ENCODE measurements at places on chromosomes 7 and 10. TPM values are rescaled to one million over a fixed set of nuclear protein-coding genes. Genes with fewer than 3 reads are reported as not detected.

DNA sequence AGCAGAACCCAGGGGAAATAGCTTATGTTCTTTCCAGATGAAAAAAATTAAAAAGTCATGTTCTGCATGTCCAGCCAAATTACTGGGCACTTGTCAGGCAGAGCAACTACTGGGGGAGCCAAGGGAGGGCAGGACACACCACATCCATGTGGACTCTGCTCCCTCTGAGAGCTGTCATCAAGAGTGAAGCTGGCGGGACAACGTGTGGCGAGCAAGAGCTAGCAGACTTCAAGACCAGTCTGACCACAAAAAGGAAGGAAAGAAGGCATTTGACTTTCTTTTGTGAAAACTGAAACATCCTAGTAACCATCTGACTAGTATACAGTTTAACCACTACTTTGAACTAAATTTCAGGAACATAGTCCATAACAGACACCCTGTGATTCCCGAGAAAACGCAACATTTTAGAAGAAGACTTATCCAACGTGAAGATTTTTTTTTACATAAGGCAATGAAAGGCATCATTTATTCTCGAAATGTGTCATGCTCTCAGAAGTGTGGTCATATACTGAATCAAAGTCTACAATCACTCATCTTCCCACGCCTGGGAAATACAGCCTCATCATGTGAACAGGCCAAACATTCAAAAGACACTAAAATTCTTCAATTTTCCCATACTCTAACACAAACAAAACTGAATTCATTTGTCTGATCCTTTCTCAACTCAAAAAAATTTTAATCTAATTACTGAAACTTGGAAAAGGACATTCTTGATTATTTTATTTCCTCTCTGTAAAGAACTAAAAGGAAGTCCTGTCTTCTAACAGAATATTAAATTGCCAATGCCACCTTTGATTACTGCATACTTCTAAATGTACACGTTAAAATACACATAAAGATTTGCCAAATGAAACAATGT lies 15.5 kb downstream of the CYTH3 start:
- DNase-seq, result peak; percentile 79

GRCh38 chr10:27759483-27760272 lies 14.1 kb upstream of the MKX start:
- DNase-seq, result no peak

GRCh38 chr7:12519682-12520009 lies 50.9 kb upstream of the SCIN start:
- DNase-seq, result no peak

GIMAP2 gene
- 8.3 TPM for total RNA-seq

- DNase-seq, result no peak
These were observed 164.6 kb downstream of the SND1 start for GRCh38 chr7:127816354-127817190.

DNA sequence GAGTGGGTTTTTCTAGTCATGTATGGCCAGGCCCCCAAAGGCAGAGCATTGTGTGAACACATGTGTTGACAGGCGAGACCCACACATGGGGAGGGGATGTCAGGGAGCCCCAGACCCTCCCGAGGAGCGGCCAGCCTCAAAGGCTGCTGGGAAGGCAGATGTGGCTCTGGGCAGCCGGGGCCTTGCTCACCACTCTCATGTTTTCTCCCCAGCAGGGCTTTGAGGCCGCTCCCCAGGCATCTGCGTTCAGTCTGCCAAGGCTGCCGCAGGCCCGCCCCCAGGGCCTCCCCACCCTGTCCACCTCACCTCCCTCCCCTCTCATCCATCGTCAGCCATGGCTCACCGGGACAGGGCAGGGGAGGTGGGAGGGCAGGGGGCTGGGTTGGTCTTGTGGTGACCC lies 16.6 kb upstream of the VSIR start:
- DNase-seq, result peak; percentile 10

GRCh38 chr7:133582766-133583523 lies 330.1 kb downstream of the EXOC4 start:
- DNase-seq, result no peak

ADRA2A gene
- 0.41 TPM for total RNA-seq

- DNase-seq, result peak; percentile 79
These were observed 203.3 kb upstream of the ZMIZ1 start for GRCh38 chr10:78865538-78865875.

DNA sequence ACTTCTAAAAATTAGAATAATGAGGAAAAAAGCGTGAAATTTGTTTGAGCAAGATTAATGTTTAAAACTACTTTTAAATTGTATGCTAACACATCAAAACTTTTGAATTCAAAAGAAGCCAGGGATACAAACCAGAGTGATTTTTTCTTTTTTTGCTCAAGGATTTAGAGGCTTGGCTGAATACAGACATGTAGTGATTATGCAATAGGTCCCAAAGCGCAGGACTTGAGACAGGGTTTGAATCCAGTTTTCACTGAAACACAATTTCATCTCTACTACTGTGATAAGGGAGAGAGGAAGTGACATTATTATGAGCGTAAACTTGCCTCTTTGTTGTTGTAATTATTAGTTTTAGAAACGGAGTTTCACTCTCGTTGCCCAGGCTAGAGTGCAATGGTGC lies 207.3 kb downstream of the ZNF33B start:
- no peak for DNase-seq

CPA5 gene
- total RNA-seq, result not detected

- DNase-seq, result no peak
These were observed 31.3 kb upstream of the RNF32 start for GRCh38 chr7:156609010-156609877.

DNA sequence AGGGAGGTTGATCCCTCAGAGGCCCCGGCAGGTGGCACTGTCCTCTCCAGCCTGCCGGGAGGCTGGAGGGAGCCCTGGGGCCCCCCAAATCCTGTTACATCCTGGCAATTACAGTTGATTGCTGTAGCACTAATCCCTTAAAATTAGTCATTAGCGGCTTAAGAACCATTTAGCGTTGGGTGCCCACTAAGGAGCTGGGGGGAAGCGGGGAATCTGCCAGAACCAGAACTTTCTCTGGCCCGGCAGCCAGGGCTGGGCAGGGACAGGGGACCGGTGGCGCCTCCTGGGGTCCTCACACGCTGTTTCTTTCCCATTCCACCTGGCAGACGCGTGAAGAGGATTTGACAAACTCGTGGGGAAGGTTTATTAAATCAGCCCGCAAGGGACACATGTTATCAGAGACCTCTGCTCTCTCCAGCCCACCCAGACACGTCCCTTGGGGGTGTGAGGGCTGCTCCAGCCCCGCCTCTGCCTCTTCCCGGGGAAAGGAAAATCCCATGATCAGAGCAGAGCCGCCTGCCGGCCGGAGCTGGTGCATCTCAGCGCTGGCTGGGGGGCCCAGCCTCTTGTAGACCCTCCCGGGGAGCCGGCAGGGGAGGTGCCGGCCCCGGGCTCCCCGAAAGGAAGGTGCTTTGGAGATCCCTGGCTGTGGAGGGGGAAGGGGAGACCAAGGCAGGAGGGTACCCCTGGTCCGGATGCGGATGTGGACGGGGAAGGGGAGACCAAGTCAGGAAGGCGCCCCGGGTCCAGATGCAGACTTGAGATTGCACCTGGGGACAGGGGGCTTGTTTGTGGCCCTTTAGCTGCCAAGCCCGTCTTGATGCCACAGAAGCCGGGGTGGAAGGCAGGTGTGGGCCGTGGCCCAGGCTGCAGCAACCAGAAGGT lies 142.7 kb downstream of the ELFN1 start:
- no peak for DNase-seq

GRCh38 chr10:90723416-90724068 lies 134.3 kb downstream of the HTR7 start:
- no peak for DNase-seq

DNA sequence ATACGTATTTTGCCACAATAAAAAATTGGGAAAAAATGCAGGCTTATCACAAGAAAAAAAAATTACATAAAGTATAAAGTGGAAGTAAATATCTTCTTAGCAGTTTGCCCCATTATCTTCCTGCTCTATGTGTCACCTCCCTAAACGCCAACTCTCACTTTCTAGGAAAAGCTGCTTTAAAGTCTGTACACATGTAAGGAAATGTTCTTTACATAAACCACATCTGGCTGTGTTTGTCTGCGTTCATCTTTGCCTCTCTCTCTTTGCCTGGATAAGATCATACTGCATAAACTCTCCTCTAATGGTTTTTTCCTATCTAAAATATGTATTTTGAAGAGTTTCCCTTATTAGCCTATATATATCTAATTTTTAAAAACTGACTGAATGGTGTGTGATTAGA lies 23.0 kb upstream of the UMAD1 start:
- DNase-seq, result no peak

- no peak for DNase-seq
These were observed 6.9 kb downstream of the KMT2E start for GRCh38 chr7:105020926-105021325.

DNA sequence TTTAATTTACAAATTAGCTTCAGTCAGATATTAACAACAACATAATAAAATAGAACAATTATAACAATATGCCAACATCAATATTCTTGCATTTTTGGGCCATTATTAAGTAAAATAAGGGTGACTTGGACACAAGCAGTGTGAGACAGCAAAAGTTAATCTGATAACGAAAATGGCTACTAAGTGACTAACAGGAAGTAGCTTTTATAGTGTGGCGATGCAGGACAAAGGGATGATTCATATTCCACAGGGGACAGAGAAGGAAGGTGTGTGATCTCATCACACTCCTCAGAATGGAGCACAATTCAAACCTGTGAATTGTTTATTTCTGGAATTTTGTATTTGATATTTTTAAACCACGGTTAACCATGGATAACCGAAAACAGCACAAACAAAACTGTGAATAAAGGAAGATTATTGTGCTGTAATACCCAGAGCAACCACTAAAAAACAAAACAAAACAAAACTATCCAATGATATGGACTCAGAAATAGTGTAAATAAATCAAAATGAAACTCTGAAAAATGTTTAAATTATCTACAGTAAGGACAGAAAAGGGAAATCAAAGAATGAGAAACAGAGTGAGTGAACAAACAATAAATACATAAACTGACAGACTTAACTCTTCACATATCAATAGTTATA lies 66.9 kb upstream of the TFEC start:
- DNase-seq, result no peak

GRCh38 chr7:70775570-70776156 lies 356.3 kb upstream of the GALNT17 start:
- DNase-seq, result no peak

- no peak for DNase-seq
These were observed 38.3 kb downstream of the WBP1L start for GRCh38 chr10:102781921-102782557.

DNA sequence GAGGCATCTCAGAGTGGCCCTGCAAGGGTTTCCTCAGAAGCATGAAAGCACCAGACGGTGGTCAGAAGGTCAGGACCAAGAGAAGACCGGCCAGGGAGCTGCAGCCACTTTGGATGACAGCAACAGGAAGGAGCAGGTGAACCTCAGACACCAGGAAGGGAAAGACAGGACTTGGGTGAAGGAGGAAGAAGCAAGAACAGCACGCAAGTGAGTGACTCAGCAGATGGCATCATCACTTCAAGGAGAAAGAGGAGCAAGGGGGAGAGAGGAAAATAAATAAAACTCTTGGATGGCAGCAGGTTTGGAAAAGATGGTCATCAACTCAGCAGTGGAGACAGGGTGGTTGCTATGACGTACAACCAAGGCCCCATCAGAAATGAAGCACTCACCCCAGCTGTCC lies 31.6 kb downstream of the NCAPG2 start:
- no peak for DNase-seq

CFAP69 gene
- total RNA-seq, result 3.6 TPM

DNA sequence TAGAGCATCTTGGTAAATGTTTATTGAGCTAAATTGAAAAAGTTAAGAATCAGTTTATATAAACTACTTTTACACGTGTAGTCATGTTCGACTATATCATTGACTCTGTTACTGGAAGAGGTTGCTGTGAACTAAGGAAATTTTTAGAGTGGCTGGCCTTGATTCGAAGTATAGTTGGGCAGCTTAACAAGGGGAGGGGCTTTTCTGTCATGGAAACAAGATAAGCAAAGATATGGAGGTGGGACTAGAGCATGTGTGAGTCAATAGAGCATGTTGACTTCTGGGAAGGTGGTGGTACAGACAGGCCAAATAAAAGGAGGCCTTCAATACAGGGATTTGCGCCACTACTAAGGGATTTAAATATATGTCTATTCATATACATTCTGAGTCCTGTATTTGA lies 7.6 kb downstream of the ATP5F1C start:
- no peak for DNase-seq

DNA sequence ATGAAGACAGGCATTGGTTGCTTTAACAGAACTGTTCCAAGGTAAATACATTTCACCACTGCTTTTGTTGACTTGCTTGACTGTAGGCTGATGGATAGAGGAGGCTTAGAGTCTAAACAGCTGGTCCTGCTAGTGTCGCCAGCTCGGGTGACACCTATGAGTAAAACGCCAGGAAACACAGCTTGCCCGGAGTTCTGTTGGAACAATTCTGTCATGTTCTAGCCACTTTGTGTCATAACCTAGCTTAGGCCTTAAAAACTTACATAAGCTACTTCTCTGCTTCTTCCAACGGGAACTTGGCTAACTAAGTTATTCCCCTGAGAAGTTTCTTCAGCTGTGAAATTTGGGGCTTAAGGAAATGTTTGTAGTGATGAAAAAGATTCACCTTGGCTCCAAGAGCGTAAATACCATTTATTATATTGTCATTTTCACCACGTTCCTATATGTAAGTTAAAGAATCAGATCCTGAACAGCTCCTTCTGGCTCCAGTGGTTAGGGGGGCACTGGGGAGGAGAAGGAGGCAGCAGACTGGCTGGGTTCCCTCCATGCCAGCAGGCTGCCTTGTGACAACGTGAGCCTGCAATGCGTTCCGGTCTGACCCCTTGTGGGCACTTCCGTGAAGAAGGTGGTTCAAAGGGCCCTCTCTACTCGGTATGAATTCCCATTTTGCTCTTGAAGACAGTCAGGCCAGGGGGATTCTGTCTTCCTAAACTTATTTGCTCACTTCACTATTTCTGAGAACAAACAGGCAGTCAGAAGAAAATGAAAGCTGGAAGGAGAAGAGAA lies 253.2 kb downstream of the BMPER start:
- peak; percentile 82 for DNase-seq

DNA sequence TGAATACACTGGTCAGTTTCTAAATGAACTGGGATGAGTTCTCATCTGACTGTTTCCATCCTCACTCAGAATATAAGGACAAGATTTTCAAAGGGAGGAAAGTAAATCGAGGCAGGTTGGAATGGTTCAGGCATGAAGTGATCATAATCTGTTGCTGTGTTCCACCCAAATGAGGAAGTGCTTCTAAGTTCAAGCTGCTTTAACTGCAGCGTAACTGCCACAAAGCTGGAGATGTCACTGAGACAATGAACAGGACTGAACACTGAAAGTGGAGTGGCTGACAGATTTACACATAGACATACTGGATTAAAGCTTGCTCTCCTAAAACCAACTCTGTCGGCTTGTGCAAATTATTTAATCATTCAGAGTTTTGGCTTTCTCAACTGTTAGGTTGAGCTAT lies 66.6 kb downstream of the GPR37 start:
- DNase-seq, result no peak

HGF gene
- total RNA-seq, result 6.1 TPM

- DNase-seq, result no peak
These were observed 216.0 kb downstream of the GPAM start for GRCh38 chr10:111967547-111967946.

CACNB2 gene
- 37.5 TPM for total RNA-seq

DNA sequence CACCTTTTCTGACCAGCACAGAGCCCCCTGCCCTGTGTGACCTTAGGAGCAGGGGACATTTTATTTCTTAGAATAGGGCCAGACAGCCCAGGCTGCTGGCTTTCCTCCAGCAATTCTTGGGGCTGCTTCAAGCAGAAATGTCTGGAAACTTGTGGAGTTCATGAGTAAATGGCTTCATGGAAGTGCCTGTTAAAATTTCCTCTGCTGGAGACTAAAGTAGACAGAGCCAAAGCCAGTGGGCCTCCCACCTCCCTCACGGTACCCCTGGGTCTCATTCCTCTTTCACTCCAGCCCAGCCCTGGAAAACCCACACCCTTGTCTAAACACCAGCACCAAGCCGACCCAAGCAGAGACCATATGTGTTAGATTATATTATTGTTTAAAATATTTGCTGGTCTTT lies 505.5 kb upstream of the ZMIZ1 start:
- DNase-seq, result peak; percentile 31

DHTKD1 gene
- total RNA-seq, result 19.7 TPM
